ENCODE measurements at places on chromosomes 2 and 18.

DNA sequence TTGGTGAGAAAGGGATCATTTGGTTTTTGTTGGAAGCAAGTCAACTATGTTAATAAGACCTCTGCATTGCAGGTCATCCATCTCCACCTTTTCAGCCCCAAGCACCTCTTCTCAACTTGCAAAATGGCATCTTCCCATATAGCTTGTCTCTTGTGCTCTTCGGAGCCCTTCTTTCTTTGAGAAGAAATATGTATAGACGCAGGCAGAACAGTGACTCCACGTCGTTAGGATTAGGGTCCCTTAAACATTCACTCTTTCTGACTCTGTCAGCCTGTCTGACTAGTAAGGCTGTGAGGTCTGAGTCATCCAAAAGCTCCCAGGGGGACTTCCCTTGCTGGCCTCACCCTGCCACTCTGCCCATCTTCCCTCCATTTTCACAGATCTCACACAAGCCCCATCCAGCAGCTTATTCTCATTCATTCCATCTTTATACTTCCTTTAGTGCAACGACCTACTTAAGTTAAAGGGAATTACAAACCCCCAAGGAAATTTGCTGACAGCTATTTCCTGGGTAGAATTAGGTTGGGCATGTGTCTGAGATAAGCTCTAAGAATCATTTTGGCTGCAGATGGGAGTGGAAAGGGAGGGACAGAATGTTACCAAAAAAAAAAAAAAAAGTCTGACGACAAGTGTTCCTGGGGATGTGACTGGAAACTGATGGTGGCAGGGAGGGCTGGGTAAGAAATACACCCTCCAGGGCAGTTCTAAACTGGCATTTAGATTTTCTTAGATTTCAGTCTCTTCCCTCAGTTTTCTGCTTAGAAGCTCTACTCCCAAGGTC lies 37.7 kb upstream of the MEX3C start:
- DNase-seq, result no peak

GRCh38 chr2:170950221-170950761 lies 21.2 kb downstream of the GORASP2 start:
- no peak for DNase-seq

- no peak for DNase-seq
These were observed 31.7 kb downstream of the INPP4A start for GRCh38 chr2:98476192-98476868.

DNA sequence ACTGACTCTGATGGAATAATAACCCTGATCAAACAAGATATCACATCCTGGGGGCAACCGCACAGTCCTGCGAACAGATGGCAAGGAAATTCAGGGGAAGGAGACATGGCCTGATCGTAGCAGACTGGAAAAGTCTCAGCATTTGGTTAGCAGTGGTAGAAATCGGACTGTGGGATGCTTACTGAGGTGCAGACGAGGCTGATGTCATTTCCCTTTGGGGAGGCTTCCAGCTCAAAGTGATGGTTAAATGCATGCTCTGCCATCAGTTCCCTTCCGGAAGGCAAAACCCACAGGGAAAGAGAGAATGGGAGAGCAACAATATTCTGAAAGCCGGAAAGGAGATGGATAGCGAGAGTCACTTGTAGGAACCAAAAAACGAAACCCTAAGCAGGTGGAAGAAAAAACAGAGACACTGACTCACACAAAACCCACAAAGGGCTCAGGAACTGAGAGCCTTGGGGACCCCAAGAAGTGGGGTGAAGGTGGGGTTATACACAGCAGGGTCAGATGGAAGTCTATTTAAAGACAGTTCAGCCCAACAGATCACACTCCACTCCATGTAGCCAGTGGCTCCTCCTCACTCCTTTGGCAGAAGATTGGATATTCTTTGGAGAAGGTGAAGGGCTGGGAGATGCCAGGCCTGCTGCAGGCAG lies 93.1 kb downstream of the INPP5D start:
- no peak for DNase-seq

- no peak for DNase-seq
These were observed 215.8 kb downstream of the NDUFA10 start for GRCh38 chr2:239809391-239809790.

DNA sequence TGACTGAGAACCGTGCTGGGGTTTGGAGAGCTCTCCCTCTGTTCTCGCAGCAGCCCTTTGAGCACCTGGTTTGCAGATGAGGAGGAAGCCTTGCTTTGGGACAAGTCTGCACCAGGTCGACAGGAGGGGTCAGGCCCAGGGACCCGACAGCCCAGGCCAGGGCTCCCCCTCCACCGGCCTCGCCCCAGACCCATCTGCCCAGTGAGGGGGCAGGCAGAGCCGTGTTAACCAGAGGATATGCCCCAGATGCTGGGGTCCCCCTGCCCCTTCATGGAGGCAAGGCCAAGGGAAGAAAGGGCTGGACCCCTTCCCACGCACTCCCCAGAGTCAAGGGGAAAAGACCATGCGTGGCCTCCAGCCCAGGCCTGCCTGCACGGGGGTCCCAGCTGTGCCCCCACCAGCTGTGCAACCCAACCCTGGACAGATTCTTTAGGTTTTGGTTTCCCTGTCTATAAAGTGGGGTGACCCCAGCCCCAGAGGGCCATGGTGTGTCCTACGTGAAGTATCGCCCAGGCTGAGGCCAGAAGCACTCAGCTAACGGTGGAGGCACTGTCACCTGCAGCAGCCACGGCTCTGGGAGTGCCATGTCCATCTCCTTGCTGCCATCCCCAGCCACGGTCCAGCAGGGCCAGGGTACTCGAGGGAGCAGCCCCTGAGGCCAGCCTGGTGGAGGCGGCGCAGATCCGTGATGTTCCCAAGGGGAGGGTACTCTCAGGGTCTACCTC lies 4.8 kb upstream of the SNED1 start:
- DNase-seq, result no peak

GRCh38 chr18:45580127-45580526 lies 35.1 kb upstream of the SLC14A2 start:
- DNase-seq, result no peak

DNA sequence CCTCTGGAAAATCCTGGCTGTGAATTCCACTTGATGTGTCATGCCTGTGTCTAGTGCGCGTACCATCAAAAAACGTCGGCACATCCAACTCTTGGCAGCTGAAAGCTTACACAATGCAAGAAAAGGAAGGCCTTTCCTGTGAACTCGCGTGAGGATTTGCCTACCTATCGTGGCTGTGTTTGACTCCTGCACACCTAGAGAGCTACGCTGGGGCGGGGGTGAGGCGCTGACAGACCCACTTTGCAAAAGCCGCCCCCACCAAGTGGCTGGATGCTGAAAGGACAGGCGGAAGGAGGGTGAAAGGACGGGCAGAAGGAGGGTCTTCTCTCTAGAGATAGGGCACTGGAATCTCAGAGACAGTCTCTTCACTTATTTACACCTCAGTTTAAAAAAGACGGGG lies 270.1 kb downstream of the EIPR1 start:
- no peak for DNase-seq

DNA sequence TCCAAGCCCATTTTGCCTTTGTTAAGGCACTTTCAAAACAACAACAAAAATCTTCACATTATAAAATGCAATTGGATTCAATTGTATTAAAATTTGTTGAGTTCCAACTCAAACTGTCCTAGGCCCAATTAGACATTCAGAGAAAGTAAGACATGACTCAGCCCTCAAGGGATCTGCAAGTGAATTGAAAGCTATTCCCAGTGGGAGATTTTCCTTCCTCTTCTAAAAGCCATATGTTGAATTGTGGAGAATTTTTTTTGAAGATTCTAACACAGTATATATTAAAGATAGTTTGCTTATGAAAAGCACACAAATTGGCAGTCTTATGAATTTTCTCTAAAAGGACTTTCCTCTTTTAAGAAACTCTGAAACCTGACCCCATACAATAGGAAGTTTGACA lies 268.0 kb upstream of the PARD3B start:
- no peak for DNase-seq

DNA sequence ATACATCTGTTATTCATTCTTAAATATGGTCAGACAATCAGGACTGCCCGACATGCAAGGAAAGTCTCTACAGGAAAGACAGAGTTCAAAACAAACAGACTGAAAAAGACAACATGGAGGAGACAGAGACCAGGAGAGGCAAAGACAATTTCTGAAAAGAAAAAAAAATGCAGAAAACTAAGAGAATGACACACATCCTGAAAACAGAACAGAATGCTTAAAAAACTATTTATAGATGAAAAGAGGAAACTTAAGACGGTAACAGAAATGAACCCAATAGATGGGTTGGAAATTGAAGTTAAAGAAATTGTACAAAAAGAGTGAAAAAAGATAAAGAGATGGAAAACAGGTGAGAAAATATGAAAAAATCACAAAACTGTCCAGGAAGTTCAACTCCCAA lies 95.7 kb downstream of the BCL2 start:
- DNase-seq, result no peak

DNA sequence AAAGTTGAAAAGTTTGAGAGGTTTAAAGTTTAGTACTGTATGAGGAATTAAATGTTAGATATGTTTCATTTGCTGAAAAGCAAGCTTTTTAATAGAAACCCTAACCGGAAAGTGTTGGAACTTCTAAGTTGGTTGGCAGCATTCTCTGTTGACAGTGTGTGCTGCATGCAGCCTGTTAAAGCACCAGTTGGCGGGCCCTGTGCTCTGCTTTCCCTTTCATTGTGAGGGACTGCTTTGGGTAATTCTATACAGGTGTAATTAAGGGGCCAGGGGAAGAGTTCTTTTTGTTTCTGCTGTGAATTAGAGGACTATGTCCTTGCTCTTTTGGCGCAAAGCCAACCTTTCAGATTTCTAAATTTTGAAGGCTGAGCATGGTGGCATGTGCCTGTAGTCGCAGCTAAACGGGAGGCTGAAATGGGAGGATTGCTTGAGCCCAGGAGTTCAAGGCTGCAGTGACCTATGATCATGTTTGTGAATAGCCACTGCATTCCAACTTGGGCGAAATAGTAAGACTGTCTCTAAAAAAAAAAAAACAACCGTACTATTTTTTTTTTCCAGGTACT lies 20.1 kb downstream of the PLEKHB2 start:
- no peak for DNase-seq

DNA sequence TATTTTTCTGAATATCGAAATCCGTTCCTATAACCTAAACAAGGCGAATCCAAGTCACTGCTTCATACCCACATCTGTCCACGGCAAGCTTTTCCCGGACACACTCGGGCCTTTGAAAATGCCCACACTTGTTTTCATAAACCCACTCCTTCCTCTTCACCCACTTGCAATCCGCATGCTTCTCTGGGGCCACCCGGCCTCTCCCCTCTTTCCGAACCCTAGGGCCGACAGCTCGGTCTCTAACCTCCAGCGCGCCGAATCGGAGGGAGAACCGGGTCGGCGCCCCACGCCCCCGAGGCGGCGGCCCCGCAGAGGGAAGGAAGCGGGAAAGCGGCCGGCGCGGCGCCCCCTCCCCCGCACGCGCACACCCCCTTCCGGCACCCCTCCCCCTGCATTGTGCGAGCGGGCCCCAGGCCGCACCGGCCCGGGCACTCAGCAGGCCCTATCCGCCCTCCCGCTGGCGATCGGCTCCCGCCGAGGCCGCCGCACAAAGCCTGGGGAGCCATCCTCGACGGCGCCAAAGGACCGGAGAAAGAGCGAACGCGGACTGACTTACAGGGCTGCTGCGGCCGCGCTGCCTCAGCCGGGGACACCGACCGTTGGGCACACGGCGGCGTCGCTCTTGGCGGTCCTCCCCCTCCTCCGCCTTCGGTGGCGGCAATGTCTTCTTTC lies 467 bp downstream of the PUM2 start:
- peak; percentile 49 for DNase-seq

- no peak for DNase-seq
These were observed 823.2 kb upstream of the ID2 start for GRCh38 chr2:7858624-7859023.

DNA sequence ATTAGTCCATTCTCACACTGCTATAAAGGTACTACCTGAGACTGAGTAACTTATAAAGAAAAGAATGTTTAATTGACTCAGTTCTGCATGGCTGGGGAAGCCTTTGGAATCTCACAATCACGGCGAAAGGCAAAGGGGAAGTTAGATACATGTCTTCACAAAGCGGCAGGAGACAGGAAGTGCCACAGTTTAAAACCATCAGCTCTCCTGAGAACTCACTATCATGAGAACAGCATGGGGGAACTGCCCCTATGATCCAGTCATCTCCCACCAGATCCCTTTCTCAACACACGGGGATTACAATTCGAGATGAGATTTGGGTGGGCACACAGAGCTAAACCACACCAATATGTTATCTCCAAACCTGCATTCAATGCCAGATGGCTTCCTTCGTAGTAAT lies 716.1 kb downstream of the DCC start:
- DNase-seq, result no peak

DNA sequence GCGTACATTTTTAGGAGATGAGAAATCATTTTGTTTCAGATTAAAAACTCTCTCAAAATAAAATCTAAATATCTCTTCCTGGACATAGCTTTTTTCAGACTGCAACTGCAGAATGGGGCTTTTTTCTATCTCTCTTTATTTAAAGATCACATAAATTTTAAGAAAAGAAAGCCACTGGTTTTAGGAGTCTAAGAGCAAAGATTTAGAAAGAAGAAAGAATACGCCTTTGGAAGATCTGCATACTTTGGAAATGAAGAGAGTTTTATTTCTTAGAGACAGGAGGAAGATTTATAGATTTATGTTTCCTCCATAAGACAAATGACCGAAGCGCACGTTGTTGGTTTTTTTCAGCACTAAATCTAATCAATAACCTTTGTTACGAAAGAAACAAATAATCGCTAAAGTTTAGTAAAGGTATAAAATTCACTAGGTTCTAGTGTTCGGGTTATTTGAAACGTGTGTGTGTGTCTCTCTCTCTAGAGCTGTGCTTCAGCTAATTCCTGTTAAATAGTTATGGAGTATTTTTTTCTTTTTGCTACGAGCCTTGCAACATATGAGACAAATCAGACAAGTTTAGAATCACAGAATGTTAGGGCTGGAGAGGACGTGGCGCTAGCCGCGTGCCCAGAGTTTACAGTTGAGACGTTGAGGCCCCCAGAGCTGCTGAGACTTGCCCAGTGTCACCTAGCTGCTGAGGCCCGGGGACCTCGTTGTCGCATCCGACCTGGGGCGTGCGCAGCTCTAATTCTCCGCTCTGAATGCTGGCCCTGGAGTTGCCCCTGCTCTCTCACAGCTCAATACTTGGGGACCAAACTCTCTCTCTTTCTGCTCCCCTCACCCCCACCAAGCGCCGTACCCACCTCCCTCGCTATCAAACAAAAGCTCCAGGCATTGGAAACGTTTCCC lies 69.9 kb downstream of the CTAGE1 start:
- no peak for DNase-seq

- no peak for DNase-seq
These were observed 283.7 kb downstream of the NYAP2 start for GRCh38 chr2:225683258-225683657.

GRCh38 chr2:216052420-216052819 lies 29.2 kb downstream of the PECR start:
- DNase-seq, result no peak

DNA sequence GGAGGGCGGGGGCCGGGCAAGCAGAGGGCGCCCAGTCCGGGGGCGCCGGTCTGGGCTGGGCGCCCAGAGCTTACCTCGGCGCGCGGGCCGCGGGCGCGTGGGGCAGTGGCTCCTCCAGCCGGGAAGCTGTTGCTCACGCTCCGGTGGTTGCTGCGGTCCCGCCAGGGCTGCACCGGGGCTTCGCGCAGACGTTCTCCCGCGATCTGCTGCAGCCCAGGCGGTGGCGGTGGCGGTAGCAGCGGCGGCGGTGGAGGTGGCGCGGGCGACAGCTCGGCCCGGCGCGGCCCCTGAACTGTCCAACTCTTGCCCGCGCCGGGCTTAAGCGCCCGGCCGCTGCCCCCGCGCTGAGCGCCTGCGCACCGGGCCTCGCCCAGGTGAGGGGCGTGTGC lies 391 bp downstream of the ZNF385B start:
- DNase-seq, result no peak

GRCh38 chr2:37427241-37427640 lies 82.8 kb downstream of the QPCT start:
- no peak for DNase-seq

GRCh38 chr2:199979832-199980628 lies 24.6 kb downstream of the MAIP1 start:
- peak; percentile 43 for DNase-seq

GRCh38 chr2:239113171-239113570 lies 265.3 kb downstream of the TWIST2 start:
- no peak for DNase-seq
